HTR-8/SVneo (cell line): ENCODE measurements at places on chromosomes 16 and 17.

DNA sequence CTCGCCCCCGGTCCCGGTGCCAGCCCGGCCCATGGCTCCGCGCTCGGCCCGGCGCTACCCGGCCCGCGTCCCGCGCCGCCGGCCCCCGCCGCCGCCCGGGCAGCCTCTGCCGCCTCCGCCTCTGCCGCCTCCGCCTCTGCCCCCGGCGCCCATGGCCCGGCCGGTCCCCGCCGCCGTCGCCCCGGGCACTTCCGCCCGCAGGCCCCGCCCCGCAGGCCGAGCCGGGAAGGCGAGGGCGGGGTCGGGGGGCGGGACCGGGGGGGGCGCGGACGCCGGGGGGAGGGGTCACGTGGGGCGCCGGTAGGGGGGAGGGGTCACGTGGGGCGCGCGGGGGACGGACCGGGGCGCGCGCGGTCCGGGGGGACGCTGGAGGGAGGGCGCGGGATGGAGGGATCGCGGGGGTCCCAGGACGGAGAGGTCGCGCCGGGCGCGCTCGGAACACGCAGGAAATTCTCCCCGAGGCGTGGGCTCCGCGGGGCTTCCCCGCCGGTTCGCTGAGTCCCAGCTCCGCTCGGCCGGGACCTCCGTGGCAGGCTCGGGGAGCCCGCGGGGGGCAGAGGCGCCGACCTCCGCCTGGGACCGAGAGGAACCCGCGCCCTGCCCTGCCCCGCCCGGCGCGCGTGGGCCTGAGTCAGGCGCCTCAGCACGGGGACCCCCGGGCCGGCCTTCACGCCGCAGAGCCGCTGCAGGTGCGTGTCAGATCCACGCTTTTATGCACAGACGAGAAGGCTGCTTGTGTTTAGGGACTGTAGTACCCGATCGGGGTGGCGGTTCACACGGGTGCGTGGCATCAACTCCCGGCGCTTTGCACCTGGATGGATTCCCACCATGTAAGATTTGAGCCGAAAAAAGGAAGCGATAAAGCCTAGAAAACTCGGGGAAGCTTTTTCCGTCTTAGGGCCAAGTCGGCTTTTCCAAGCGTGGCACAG lies at the start of gene PGAP6:
Gene PGAP6 (minus strand): TSS at position 190 of the 929 bp plus-strand sequence. CDS start 157 bp downstream, at position 33.
- DNase-seq, result peak; percentile 61

GRCh38 chr17:75133001-75133400 lies 1.5 kb upstream of the NT5C start:
- no peak for DNase-seq

- DNase-seq, result no peak
Observed at GRCh38 chr17:78129351-78130089, 965 bp upstream of the TMC6 start.

DNA sequence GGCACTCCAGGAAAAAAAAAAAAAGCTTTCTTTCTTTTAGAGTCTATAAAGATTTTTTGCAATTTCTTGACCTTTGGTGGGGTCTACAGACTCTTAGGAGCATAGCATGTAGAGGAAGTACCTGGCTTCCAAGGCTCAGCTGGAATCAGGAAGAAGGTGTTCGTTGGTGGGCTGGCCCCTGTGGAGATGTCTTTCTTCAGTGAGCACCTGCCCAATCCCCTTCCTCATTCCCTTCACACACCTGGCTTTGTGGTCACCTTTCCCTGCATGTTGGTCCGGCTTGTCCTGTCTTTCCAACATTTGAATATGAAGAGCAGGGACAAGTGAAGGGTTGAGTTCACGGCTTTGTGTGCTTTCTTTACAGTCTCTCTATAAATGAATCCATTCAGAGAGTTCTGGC lies 352.4 kb downstream of the HAPSTR1 start:
- no peak for DNase-seq

- no peak for DNase-seq
Observed at GRCh38 chr16:87601401-87601981, 817 bp upstream of the JPH3 start.

DNA sequence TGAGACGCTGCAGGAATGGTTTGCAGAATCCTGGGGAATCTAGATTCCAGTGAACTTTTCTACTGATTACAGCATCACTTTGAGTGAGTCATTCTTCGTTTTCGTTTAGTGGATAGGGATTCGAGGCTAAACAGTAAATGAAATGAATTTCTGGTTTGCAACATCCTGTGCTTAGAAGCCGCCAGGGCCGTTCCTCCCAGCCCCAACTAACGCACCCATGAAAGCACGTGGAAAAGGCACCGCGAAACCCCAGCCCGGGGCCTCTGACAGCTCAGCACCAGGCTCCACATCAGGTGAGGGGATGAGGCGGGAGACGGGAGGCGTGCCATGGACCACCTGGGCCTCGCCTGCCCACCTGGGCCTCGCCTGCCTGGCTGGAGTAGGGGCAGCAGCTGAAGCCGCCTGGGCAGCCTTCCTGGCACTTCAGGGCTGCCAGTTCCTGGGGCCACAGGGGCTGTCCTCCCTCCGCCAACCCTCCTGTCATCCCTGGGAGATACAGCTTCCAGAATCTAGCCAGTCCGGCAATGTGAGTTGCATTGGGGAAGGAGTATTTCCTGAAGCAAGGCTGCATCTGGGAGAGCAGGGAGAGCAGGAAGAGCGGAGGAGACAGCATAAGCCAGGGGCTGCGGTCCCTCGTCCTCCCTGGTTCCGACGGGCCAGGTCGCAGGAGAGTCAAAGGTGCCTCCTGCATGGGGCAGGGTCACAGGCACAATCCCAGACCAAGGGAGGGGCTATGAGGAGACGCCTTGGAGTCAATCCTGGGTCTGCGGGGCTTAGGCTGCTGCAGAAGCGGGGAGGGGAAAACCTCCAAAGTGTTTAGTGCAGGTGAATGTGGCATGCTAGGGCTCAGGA lies 78.4 kb downstream of the RPH3AL start:
- DNase-seq, result no peak
